ENCODE measurements at places on chromosomes 4 and X.

DNA sequence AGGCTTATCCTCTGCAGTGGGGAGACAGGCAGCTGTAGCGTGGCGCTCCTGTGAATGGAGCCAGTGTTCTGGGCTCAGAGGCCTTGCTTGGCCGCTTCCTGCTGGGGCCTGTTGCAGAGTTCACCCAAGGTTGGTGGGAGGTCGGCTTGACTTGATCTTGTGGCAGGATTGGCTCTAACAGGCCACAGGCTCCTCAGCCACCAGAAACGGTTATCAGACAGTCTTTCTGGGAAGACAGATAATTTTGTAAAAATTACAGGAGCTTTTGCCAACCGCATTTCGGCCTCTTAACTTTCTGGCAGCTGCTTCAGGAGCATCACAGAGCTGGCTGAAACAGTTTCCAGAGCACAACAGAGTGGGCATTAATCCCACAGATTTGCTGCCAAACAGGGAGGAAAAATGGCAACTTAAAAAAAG is 66.4 kb downstream of the DIPK2B start:
- no peak for DNase-seq

DNA sequence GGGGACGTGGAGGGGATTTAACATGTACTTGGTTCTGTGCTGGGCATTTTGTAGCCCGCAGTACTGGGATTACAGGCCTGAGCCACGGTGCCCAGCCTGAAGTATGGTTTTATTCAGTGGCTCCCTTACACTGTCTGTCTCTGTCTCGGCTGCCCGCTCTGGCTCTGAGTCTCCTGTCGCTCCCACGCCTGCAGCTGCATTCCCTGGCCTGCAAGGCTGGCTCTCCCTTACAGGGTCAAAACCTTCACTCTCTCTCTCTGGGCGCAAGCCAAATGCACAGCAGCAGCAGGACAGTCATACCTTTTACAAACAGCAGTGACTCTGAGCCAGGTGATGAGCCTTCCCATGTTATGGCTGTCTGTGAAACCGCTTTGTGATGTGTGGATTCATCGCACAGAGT is 72.1 kb downstream of the HTRA3 start:
- DNase-seq = no peak

- peak; percentile 21 for DNase-seq
These were observed 239.9 kb downstream of the NKX6-1 start for GRCh38 chr4:84258905-84259830.

GRCh38 chrX:71060127-71060526 is 8.0 kb downstream of the SNX12 start:
- DNase-seq = no peak

- no peak for DNase-seq
These were observed 20.6 kb downstream of the ZNF721 start for GRCh38 chr4:478373-478772.

DNA sequence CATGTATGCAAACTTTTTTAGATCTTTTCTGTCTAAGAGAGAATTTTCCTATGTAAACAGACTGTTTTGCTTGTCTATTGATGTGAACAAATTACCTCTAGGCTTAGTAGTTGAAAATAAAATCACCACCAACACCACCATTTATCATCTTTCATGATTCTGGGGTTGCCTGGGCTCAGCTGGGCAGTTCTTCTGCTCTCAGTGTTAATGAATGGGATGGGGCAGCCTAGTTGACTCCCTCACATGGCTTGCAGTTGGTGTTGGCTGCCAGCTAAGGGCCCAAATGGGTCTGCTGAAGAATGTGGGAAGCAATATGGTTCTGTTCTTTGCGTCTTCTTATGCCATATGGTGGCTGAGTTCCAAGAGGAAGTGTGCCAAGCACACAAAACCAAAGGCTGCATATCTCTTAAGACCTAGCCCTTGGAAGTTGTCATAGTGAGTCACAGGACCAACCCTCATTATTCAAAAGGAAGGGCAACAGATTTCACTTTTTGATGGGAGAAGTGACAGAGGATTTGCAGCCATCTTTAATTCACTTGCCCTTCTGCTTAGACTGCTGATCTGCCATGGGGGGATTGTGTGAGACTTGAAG is 17.9 kb downstream of the REELD1 start:
- DNase-seq = peak; percentile 66

GRCh38 chr4:11441194-11441556 is 12.5 kb upstream of the HS3ST1 start:
- DNase-seq = no peak

- no peak for DNase-seq
These were observed 21.7 kb downstream of the INPP4B start for GRCh38 chr4:142824368-142824767.

- DNase-seq = no peak
These were observed at the start of gene HHIP for GRCh38 chr4:144645631-144646522. TSS of gene HHIP (plus strand) at chr4:144646156. CDS start at chr4:144646676, 520 bp downstream.

GRCh38 chrX:129682979-129683378 is 28.2 kb upstream of the APLN start:
- no peak for DNase-seq

GRCh38 chr4:14361084-14361483 is 641.2 kb upstream of the CPEB2 start:
- no peak for DNase-seq

DNA sequence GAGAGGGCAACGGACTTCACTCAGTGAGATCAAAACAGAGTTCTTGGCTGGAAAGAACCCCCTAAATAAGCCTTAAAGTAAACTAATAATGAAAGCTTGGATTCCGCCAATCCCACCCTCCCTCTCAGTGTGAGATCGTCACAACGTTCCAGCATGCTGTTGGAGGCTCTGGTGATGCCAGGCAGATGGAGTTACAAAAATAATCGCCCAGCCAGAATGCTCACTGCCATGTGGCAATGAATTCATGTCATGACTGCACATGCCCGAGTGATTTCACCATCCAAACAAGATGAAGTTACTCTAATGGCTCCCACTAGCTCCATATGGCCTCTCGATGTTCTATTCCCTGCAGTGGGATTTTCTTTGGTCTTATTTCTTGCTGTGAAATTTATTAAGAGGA is 248.0 kb downstream of the SPATA18 start:
- no peak for DNase-seq

GRCh38 chr4:102441978-102442911 is 58.9 kb upstream of the NFKB1 start:
- peak; percentile 58 for DNase-seq

DNA sequence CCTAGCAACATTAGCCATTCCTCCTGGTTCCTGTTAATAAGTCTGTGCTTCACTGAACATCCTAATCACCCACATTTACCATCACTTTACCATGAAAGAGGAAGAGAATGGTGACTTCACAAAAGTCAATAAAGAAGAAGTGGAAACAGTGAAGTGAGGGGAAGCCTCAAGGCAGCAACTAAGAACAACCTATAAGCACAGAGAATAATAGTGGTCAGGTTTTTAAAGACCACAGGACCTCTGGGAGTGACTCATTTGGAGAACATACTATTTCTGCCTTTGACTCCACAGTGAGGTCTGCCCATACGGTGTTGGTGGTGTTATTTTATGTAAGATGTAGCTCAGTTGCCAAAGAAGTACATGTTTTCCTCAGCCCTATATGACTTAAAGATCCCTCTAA is 86.0 kb upstream of the TET2 start:
- DNase-seq = peak; percentile 1

DNA sequence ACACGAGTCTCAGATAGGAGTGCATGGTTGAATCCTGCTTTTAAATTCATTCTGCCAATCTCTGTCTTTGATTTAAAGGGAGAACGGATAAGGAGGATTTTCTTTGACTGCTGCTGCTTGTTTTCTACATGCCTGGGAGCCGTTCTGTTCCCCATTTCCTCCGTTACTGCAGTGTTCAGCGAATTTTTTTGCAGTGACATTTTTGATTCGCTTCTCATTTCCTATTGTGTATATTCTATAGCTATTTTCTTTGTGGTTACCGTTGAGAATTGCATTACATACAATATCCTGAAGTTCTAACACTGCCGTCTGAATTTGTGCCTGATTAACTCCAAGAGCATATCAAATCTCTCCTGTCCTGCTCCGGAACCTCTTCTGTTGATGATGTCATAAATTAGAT is 14.8 kb upstream of the MAEA start:
- DNase-seq = no peak

GRCh38 chrX:148354916-148355315 is 145.5 kb upstream of the AFF2 start:
- no peak for DNase-seq

DNA sequence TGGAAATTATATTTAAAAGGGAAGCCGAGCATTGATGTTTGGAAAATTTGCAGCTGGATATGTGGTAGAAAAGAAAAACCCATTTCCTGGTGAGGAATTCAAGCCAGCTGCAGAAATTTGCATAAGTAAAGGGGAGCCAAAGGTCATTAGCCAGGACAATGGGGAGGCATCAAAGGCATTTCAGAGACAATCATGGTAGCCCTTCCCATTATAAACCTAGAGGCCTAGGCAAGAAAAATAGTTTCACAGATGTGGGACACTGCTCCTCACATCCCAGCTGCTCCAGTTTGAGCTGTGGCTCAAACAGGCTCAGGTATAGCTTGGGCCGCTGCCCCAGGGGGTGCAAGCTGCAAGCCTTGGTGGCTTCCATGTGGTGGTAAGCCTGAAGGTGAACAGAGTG is 35.8 kb downstream of the NAP1L3 start:
- no peak for DNase-seq

DNA sequence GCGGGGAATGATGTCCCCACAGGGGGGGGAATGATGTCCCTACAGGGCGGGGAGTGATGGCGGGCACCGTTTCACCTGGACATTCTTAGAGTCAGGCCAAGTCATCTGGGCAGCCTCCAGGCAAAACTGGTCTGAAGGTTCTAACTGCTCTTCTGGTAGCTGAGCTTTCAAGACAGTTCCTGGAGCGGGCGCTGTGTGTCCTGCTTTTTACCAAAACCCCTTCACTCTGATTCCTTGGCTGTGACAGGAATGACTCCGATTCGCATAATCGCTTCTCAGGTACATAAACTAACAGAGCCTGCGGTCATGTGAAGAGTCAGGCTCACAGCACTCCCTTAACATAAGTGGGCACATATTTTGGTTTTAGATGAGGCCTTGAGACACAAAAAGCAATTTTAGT is 836.0 kb downstream of the TRIML1 start:
- no peak for DNase-seq

- DNase-seq = no peak
These were observed 238.6 kb downstream of the ASMT start for GRCh38 chrX:1853447-1853846.

Data from small intestine (tissue), 16 donors.